NCI-H1105 (cell line): ENCODE measurements at places on chromosomes 3 and 15.

- no peak for DNase-seq
Observed at GRCh38 chr3:34065901-34066300, 267.5 kb downstream of the PDCD6IP start.

- no peak for DNase-seq
Observed at GRCh38 chr3:514192-514591, 317.6 kb downstream of the CHL1 start.

DNA sequence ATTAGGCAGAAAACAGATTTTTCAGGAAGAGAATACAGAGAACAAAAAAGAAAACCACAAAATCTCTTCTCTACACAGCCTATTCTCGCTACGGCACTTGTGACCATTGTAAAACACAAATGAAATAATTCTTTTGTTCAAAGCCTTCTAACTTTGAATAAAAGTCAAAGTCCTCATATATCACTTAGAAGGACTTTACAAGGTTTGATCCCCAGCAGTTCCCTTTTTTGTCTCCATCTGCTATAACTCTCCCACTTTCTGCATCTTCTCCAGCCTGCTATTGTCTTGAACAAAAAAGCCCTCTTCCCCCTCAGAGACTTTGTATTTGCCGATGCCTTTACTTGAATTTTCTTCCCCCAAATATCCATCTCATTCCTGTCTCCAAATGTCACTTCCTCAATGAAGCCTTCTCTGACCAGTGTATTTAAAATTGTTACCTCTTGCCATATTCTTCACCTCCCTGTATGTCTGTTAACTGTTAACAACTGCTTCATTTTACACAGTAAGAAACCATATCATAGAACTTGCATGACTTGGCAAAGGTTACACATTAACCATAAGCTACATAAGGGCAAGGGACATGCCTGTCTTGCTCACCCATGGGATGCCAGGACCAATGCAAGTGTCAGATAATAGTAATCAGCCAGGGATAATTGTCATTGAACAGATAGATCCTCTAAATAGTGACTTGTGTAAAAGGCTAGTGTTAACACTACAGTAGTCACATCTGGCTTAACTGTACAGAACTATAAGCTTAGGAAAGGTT lies 122.4 kb downstream of the CBLB start:
- DNase-seq = no peak

GRCh38 chr3:196559826-196560225 lies 8.5 kb downstream of the WDR53 start:
- DNase-seq = no peak

GRCh38 chr15:43776718-43777266 lies at the start of gene ELL3:
TSS of gene ELL3 (minus strand) at chr15:43776966. CDS start at chr15:43776901, 65 bp downstream.
- peak; percentile 60 for DNase-seq

DNA sequence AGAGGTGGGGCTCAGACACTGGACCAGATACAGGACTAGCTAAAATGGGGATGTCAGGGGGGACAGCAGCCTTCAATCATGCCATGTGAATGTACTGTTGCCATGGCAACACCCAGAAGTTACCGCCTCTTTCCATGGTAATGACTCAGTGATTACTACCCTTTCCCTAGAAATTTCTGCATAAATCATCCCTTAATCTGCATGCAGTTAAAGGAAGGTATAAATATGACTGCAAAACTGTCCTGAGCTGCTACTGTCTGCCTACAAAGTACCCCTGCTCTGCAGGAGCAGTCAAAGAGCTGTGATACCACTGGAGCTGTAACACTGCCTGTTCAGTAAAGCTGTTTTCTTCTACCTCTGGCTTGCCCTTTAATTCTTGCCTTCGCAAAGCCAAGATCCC lies 168.2 kb downstream of the PEAK1 start:
- DNase-seq = no peak

GRCh38 chr3:74210739-74211138 lies 403.7 kb downstream of the CNTN3 start:
- DNase-seq = no peak

GRCh38 chr3:68032209-68032608 lies 377.8 kb upstream of the SUCLG2 start:
- no peak for DNase-seq

DNA sequence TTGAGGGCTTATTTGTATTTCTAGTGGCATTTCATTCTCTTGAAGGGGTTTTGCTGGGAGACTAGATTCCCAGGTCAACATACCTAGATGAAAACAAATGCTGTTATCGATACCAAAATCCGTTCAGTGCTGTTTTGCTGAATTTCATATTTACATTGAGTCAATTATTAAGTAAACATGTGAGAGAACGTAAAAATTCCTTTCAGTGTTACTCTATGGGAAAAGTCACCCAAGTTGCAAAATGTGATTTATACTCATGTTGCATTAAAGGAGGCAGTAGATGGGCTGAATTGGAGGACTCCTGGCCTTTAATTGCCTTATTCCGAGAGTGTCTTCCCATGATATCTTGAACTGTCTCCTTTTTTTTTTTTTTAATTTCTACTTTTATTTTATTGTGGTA lies 1011.3 kb upstream of the NR2F2 start:
- DNase-seq = no peak

DNA sequence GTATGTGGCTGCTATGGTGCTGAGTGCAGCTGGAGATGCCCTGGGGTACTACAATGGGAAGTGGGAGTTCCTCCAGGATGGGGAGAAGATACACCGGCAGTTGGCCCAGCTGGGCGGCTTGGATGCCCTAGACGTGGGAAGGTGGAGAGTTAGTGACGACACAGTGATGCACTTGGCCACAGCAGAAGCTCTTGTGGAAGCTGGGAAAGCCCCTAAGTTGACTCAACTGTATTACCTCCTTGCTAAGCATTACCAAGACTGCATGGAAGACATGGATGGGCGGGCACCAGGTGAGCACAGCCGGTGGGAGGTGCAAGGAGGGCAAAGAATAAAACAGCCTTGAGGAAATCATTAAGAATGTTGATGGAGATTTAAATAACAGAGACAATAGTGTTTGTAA lies 2.9 kb downstream of the ADPRH start:
- no peak for DNase-seq

GRCh38 chr3:129259612-129260477 lies 10.4 kb downstream of the COPG1 start:
- no peak for DNase-seq

DNA sequence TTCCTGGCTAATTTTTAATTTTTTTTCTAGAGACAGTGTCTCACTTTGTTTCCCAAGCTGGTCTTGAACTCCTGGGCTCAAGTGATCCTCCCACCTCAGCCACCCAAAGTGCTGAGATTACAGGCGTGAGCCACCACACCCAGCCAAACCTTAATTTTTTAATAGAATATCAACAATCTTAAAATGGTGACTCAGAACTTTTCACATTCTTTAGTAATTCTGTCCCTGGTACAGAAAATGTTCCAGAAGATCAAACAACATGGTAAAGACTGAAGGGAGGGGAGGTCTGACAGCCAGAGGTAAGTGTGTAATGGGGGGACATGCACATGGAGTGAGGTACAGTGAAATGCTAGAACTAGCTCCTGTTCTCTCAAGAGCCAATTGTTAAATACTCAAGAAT lies 38.2 kb downstream of the DNAH12 start:
- no peak for DNase-seq

DNA sequence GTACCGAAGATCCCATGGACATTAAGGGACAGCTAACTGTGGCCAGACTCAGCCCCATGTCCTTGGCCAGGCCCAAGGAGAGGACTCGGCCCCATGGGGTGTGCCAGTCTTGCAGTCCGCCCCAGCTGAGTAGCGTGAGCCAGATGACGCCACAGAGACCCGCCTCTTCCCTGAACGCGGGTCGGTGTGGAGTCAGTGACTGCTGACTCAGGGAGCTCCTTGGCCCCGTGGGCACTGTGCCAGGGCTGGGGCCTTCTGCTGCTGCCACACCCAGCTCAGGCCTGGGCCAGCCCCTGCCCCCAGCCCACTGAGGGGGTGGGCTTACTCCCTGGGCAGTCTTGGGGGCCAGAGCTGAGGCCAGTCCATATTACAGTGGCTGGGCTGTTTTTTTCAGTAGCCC lies 52.8 kb downstream of the PLXNA1 start:
- no peak for DNase-seq

- DNase-seq = no peak
Observed at GRCh38 chr3:171390051-171390941, 69.9 kb downstream of the TNIK start.

DNA sequence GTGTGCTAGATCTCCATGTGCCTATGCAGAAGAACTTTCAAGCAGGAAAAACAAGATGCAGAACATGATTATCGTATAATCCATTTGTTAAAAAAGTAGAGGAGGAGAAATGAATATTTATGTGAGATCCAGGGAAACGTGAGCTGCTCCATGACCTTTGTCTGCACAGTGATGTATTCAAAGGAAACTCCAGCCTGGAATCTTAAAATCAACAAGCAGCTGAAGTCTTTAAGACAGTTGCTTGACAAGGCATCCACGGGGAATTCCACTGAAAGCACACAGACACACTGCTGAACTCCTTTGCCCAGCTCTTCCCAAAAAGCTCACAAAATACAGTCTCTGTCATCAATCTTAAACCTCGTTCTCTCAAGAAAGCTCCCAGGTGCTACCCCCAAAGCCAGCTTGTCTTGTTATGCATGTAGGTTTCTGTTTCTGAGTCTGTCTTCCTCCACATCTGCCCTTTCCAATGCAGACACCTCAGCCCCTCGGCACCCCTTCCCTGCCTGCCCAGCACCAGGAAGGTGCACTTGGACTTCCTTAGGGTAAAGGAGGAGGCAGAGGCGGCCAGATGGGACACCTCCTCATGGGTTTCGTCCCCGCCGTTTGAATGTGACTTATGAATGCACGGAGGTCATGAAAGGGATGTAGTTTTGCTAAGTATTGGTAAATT lies 28.7 kb downstream of the LRRK1 start:
- DNase-seq = no peak

DNA sequence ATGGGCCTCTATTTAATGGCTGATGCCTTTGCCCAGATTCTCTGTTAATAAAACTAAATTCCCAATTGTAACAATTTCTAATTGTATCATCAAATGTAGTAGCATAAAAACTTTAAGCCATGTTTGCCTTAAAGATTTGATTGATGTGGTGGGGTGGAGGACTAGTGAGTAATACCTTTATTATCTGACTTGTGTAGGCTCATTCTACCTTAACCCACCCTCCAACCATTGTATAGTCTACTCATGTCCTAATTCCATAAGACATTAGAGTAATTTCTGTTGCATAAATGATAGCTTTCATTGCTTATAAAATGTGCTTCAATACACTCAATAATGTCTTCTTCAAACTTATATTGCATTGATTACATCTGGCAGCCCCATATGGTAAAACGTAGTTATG lies 25.8 kb downstream of the SERPINI1 start:
- DNase-seq = no peak

- DNase-seq = no peak
Observed at GRCh38 chr15:63052961-63053698, 10.6 kb downstream of the TPM1 start.

- no peak for DNase-seq
Observed at GRCh38 chr15:86432861-86433260, 353.2 kb downstream of the AGBL1 start.

DNA sequence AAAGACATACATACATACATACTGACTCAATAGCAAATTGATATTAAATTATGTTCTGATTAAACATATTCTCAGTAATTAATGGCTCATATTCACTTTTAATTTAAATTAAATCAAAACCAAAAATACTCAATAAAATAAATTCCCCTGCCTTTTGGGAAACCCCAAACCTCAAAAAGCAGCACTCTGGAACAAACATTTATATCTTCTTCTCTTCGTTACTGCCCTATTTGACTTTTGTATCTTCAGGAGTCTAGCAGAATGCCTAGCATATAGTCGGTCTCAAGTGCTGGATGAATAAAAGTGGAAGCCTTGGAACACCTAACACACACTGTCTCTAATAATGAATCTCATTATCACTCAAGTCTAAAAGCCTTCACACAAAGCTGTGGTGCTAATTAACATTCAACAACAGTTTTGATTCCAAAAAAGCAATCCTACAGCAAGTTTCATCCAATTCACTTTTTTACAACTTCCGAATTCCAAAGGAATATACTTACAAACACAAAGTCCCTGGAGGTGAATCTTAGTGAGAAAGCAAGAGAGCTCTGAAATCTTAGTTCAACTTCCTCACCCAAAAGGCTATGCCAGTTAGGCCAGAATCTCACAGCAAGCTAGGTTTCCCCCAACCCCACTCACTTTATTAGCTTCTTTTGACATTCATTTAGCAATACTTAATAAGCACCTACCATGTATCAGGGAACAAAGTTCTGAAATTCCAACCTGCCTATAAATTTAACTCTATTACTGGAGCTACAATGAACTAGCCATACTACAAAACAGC lies 35.0 kb downstream of the GSK3B start:
- DNase-seq = no peak

GRCh38 chr3:10655105-10655504 lies 149.7 kb upstream of the ATP2B2 start:
- DNase-seq = no peak

DNA sequence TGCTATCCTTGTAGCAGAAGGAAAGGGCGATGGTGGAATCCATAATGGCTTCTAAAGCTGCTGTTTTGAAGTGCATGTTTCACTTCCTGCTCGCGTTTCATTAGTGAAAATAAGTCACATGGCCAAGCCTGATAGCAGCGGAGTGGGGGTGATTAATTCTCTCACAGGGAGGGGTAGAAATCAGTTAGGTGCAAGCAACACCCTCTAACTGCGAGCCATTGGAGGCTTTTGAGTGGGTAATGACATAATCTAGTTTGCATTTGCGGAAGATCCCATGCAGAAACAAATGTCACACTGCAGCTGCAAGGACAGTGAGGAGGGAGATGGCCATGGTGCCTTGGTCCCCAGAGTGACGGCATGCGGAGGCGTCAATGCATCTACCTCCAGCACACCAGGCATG lies 41.1 kb downstream of the CACNA2D3 start:
- DNase-seq = no peak

GRCh38 chr3:76826861-76827260 lies 213.0 kb upstream of the ROBO2 start:
- peak; percentile 40 for DNase-seq

DNA sequence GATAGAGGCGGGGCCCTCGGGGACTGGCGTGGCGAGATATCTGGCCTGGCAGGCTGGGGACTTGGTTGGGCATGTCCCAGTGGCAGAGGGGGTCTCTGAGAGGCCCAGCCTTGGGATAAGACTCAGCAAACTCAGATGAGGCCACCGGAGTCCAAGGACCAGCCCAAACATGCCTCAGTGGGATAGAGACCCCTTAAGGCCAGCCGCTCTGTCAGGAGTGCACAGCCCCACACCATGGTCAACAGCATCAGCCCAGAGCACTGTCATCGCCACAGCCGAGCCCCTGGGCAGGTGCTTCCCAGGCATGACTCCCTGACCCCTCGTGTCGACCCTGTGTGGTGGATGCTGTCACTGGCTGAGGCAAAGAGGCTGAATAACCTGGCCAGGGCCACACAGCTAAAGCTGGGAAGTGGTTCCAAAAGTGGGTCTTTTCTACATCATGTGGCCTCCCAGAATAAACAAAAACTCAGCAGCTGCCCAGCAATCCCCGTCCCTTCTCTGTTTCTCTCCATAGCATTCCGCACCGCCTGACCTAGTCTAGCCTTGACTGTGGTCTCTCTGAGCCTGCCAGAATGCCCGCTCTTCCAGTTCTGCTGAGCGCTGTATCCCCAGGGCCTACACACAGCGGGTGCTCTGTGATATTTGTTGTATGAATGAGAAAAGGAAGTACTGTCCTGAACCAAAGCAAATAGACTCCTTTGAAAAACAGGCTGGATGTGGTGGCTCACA lies 15.1 kb downstream of the CTSH start:
- no peak for DNase-seq

GRCh38 chr15:32885713-32886112 lies 167.9 kb downstream of the GREM1 start:
- no peak for DNase-seq
